Activated CD4-positive, CD25-positive, alpha-beta regulatory T cell treated with anti-CD3 and anti-CD28 coated beads, Interleukin-2, amount 50 U/mL, for 72 hours (primary cell): ENCODE measurements at places on chromosomes 3 and 15.

DNA sequence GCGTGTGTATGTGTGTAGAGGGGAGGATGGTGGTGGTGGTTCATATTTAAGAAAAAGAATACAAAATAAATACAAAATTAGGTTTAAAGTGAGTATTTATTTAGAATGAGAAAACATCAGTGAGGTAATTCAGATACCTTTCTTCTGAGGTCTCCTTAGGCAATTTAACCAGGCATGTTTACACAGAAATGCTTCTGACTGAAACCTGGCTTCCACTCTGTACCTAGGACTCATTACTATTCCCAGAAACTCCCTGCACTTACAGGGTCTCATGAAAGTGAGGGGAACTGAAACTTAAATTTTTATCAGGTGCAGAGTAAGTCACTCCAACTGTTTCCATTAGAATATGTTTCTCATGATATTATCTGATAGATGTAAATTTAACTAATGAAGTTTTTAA, 10.3 kb upstream of the DIPK2A start:
- no peak for DNase-seq

GRCh38 chr3:40645883-40646282, 121.1 kb downstream of the ZNF621 start:
- DNase-seq, result no peak

DNA sequence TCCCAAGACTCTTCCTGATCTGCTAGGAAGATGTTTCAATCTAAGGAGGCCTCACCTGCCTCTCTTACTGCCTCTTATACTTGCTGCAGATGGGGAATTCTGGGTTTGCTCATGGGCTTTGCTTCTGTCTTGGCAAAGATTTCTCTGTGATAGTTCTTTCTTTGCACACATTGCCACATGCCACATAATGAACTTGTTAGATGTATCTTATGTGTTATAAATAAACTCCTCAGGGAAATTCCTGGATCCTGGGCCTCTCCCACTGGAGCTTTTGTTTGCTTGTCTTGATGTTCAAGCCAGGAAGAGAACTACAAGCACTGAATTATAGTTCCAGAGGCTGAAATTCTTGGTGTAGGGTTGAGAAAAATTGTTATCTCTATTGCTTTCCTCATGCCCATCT, 12.2 kb downstream of the RTP1 start:
- DNase-seq, result no peak

DNA sequence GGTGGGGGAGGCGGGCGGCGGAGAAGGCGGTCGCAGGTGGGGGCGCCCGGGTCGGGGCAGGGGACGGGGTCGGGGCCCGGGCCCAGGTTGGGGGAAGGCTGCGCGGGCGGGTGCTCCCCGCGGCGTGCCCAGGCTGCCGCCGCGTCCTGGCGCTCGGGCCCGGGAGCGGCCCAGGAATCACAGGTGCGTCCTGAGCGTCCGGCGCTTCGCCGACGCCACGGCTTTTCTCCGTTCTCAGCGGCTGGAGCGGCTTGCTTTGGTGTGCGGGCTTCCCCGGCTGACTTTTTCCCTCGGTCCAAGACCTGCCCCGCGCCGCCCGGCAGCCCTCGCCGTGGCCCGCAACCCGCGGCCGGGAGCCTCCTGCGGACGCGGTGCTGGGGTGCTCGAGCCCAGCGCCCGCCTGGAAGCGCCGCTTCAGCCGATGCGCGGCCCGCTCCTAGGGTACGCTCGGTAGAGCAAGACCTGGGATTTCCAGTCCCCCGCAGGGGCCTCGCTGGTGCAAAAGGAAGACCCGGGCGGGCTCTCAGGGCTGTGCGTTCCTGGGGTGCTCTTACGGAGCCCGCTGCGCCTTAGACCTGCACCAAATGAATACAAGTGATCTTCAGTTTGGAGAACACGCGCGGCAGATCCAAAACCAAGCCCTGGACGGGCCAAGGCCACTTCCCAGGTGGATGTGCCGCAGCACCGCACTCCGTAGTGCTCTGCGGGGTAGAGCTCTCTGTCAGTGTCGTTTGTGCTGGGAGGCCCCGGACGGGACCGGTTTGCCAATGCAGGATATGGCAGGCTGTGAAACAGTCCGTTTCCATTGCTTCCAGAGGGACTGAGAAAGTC, 639 bp downstream of the NIPA1 start:
- no peak for DNase-seq

GRCh38 chr15:75328493-75329314, 7.2 kb upstream of the COMMD4 start:
- no peak for DNase-seq

GRCh38 chr3:151377768-151378385, 6.7 kb downstream of the P2RY12 start:
- no peak for DNase-seq

DNA sequence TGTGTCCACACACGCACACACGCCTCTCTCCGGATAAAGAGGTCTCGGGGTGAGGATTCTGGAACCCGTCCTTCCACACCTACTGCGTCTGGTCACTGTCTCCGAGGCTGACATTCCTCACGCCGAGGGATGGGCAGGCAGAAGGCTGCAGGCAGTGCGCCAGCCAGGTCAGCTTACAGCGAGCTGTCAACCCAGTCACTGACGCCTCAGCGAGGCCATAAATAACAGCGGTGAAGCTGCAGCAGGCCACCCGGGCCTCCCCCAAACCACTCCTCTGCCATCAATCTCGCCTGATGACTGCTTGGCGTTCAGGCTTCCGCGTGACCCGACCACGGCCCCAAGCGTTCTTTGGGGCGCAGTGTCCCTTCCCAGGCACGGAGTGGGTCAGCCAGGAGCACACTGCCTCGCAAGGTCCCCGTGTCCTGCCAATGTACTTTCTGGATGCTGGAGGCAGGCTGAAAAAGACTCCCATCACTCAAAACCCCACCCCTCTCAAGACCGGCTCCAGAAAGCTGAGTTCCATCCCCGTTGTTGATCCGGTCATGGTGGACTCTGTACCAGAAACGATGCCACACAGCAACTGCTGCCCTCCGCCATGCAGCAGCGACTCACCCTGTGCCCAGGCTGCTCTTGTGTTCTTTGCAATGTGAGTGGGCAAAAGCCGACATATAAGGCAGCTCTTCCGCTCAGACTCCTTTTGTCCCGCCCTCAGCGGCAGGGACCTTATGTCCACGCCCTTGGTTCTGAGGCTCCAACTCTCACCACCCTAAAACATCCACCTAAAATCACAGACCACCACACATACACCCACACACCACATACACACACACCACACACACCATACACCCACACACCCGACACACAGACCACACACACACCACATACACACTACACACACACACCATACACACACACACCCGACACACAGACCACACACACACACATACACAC, 27.1 kb downstream of the CPN2 start:
- no peak for DNase-seq

- DNase-seq, result no peak
Observed at GRCh38 chr3:454986-455385, 258.4 kb downstream of the CHL1 start.

DNA sequence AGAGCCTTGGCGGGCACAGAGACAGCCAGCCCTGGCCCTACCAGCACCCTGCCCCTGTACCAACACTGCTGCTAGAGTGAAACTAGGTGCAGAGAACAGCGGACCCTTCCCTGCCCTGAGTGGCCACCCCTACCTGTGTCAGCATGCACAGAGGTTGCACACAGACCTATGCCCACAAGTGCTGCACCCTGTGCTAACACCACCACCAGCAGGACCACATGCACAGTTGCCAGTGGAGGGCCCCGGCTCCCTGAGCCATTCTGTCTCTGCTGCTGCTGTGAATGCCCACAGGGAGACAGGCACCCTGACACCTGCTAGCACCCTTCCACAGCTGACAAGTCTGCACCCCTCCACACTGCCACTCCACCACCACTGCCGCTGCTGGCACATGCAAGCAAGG, 131.8 kb downstream of the NEK11 start:
- no peak for DNase-seq

- DNase-seq, result no peak
Observed at GRCh38 chr3:182331341-182331740, 462.0 kb upstream of the ATP11B start.

GRCh38 chr15:68711406-68711805, 109.3 kb downstream of the ANP32A start:
- DNase-seq, result no peak

DNA sequence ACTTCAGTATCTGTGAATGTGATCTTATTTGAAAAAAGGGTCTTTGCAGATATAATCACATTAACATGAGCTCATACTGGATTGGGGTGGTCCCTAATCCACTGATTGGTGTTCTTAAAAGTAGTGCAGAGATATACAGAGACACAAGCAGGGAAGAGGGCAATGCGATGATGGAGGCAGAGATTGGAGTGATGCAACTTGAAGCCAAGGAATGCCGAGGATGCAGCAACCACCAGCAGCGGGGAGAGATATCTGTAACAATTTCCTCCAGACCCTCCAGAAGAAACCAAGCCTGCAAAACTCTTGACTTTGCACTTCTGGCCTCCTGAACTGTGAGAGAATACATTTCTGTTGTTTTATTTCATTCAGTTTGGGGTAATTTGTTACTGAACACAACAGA, 171.0 kb upstream of the MBNL1 start:
- no peak for DNase-seq

- DNase-seq, result no peak
Observed at GRCh38 chr3:53104762-53105161, 25.5 kb downstream of the RFT1 start.

DNA sequence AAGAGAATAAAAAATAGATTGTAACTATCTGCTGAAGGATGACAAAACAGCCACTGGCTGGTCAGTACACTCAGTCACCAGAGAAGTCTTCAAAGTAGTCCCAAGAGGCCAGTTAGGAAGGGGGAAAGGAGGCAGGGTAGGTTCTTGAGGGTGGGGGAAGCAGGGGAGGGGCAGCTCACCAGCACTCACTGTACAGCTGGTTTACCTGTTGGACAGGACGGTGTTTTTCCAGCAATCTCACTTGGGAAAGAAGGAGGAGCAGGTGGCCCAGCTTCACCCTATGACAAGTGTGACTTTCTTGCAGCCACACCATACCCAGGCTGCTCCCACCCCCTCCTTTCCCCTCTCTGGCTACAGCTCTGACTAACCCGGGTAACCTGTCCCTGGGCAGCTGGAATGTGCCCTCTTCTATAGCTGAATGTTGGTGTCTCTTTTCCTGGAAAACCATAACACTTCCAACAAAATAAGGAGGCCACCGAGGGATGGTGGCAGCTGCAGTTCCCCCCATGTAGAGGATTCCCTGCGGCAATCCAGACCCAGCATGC, 203.4 kb upstream of the NSMCE3 start:
- DNase-seq, result no peak

GRCh38 chr3:189304465-189305351, 132.9 kb downstream of the TPRG1 start:
- DNase-seq, result no peak

GRCh38 chr15:100959066-100960050, 40.2 kb downstream of the LRRK1 start:
- no peak for DNase-seq

- no peak for DNase-seq
Observed at GRCh38 chr3:81761904-81762580, 597 bp upstream of the GBE1 start.

GRCh38 chr3:71398157-71398836, 185.2 kb downstream of the FOXP1 start:
- DNase-seq, result no peak

DNA sequence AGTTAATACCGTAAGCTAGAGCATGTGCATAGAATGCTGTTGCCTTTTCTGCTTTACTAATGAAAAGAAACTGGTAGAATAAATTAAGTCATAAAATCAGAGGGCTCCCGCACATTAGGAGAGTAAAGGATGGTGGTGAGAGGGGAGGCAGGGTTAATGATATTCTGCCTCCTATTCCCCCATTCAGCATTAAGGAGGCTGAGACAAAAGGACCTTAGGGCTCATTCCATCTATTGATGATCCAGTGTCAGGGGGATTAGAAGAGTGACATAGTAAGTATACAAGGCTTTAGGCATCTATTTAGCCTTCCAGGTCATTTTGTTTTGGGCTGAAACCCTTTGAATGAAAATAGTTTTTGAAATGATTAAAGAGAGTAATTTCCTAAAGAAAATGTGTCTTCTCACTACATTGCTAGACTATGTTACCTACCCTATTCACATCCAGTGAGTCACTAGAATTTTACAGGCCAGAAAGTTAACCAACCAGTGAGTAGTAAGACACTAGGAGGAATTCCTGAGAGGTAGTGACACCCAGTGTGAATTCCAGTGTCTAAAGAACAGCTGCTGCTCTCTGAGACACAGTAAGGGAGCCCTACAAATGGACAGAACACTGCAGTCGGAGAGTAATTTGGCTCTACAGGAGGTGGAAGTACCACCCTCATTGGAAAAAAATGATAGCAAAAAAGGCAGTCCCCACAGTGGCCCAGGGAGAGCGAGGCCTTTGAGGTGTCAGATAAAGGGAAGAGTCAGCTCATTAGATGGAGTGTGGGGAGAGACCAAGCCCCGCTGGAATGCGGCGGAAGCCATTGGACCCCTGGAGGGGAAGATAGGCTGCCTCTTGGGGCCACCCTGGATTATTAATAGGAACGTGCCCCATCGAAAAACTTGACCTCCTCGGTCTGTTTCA, 67.6 kb downstream of the TUSC7 start:
- no peak for DNase-seq

DNA sequence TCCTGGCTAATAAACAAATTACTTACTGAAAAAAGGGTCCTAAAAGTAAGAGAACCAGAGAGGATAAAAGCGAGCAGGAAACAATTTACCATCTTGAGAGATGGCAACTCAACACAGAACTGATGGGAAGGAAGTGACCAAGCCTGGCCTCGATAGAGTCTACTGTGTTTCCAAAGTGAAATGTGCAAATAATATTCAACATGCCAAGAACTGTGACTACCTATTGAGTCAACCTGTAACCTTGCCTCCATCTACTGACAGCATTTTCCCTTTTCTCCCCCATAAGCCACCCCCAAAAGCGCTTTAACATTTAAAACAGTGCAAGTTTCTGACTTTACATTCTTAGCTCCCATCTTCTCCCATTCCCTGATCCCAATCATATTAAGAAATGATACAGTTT, 75.4 kb upstream of the PSMD6 start:
- DNase-seq, result no peak

DNA sequence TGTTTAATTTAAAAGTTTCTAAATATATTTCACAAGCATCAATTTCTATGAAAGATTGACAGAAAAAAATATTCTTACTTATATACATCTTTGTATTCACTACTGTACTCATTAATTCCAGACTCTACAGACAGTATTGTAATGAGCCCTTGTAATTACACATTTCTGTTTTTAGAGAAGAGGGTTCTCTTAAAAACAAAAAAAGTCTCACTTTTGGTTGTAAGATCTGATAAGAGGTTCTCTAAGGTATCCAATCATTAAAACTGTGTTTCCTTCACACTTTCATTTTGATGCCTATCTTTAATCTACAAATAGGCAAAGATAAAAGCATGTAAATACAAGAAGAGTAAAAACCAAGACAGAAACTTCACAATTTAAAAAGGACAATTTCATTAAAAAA, 75.6 kb downstream of the FBXL22 start:
- no peak for DNase-seq

DNA sequence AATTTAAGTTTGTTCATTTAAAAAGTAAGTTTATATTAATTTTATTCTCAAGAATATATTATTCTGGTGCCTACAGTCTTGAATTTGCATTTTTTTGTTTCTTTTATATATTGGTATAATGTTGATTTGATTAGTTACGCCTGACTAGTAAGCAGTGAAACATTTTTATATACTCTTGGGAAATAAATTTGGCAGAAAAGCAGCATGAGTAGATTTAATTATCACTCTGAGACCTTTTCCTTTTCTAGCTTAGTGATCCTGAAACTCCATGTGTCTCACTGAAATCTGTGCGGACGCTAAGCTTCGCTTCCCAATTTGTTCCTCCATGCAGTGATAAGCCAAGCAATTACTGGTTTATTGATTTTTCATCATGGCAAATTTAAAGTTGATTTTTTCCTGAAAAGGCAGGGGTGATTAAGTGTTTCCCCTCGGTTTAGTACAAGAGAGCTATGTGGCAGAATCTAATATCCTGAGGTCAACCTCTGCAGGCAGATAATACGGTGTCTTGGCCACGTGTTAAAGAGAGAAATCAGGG, 87.2 kb upstream of the MLF1 start:
- DNase-seq, result no peak
